ENCODE measurements at places on chromosomes 2 and 18. TPM values are rescaled to one million over a fixed set of nuclear protein-coding genes. Genes with fewer than 3 reads are reported as not detected.

- DNase-seq = peak; percentile 19
Measured at GRCh38 chr18:25111377-25112288, 240.3 kb downstream of the ZNF521 start.

DNA sequence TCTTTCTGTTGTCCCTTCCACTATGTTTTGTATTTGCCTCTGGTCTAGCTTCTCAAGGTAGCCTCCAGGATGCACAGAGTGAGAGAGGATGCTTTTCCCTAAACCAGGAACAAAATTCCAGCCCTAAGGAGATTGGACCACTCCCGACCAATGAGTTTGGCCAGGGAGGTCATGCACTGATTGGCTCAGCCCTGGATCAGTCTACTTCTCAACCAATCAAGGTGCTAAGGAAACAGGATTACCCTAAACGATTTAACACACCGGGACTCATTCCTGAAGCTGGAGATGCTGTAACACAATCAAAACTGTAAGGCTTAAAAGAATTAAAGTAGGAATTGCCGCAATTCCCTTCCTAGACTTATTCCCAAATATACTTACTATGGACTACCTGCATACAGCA lies 34.2 kb upstream of the NR4A2 start:
- no peak for DNase-seq

GRCh38 chr2:200577027-200577426 lies 8.8 kb upstream of the AOX1 start:
- no peak for DNase-seq

DNA sequence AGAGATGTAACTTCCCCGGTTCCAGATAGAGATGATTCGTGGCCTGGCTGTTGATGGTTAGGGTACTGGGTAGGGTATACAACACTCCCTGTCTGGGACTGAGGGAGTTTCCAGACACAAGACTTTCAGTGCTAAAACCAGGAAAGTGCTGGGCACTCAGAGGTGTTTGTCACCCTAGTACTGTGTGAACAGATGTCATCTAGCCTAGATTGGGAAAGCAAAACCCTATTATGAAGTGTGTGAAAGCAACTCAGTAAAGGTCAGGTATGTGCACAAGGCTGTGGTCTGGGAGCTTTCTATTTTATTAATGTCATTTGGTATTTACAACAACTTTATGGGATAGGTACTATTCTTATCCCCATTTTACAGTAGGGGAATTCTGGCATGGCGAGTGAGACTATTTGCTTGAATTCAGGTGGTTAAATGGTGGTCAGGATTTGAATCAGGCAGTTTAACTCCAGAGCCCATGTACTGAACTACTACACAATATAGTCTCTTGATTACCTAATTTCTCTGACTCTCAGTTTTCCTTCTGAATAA lies 2.6 kb downstream of the BZW1 start:
- DNase-seq = peak; percentile 27

DNA sequence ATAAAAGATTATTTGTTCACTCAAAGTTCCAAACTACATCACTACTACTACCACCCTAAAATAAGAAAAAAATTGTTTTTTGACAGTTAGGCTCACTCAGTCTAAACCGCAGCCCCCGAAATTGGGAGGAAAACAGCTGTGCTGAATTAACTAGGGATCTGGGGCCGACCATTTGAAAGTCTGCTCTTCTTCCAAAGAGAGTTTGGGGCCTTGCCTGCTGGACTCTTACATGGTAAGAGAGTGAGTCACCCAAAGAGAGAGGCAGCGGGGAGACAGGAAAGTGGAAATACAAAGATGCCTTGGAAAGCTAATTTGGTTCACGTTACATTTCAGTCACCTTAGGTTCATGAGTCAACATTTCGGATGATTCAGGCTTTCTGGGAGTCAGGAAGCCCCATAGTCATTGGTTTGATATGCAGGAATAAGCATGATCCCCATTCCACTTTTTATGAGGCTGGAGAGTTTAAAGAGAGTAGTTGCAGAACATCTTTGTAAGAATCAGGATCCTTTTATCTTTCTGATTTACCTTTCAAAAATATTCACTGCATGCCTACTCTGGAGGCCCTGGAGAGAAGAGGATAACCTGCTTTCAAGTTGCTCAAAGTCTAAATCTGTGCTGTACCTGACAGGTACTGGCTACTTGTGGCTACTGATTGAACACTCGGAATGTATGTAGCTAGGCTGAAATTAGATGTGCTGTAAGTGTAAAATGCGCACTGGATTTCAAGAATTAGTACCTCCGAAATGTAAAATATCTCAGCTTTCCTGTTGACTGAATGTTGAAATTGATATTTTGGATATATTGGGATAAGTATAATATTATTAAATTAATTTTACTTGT lies 995 bp upstream of the RTN4 start:
- DNase-seq = peak; percentile 96

DNA sequence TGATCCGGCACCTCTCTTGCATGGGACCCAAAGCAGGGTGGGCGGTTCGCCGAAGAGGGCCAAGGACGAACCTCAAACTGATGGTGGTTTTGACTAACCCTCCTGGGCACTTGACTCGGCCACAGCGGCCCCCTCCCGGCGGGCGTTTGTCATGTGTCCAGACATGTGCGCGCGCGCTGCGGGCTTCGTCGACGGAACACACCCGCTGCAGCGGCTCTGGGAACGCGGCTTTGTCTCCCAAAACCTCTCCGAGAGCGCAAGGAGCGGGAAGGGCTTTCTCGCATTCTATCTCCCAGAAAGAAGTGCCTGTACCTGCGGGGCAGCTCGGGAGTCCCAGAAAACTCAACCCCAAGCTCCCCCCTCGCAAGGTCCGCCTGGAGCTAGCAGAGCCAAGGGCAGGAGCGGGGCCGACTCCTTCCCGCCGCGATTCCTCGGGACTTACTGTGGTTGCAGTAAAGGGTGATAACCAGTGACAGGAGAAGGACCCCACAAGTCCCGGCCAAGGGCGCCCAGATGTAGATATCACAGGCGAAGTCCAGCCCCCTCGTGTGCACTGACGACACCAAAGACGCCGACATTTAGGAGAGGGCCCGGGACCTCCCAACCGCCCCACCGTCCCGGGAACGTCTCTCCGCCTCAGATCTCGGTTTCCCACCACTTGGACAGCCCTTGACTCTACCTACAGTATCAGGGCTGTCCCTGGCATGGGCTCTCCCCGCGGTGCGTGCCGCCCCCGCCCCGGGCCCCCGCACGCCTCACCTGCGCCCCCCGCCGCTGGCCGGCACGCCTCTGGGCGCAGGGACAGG lies 1.6 kb downstream of the CD8A start:
- DNase-seq = no peak

DNA sequence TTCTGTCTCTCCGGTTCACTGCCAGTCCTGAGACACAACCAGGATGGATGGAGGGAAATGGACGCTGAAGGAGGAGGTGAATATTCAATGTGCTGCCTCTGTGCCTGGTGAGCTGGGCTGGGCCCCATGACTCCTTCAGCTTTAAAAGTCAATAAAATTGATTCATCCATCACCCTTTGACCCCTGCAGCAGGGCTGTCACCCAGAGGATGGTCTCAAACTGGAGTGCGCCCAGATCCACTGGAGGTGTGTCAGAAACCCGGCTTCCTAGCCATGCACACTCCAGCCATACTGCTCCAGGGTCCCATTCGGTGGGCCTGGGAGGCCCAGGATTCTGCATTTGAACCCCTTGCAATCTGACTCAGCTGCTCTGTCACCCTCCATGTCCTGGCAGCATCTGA lies 94.1 kb upstream of the BOD1L2 start:
- no peak for DNase-seq

DNA sequence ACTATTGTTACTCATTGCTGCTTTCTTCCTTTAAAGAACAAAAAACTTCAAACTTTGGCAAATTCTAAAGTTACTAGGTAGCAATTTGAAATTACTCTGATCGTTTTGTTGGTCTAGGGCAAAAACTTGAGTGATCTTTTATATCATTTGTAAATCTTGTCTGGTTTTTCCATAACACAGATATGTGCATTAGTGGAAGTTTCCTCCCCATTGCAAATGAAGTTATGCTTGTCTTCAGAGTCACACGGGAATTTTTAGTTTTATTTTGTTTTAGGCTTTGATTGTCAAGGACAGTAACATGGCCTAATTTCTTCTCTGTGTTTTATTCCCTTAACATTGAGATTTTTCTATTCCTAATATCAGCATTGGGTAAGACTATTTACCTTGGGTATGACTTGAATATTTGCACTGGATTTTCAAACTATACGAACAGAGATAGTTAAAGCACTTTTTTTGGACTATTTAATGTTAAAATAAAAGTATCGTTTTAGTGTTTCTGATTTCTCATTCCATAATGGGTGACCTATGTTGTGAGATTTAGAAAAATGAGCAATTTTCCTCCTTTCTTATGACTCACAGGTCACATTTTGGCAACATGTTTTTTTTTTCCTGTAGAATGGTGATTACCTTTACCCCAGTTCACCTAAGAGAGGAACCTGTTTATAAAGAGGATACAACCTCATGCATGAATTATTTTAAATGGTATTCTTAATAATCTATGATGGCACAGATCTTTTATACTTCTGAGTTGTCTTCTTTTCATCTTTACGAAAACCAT lies 65.0 kb downstream of the BABAM2 start:
- DNase-seq = no peak

Gene TBR1
- total RNA-seq = not detected

All from myocyte (in vitro differentiated cells).